Effector memory CD8-positive, alpha-beta T cell (primary cell): ENCODE measurements at places on chromosomes 5 and 9.

DNA sequence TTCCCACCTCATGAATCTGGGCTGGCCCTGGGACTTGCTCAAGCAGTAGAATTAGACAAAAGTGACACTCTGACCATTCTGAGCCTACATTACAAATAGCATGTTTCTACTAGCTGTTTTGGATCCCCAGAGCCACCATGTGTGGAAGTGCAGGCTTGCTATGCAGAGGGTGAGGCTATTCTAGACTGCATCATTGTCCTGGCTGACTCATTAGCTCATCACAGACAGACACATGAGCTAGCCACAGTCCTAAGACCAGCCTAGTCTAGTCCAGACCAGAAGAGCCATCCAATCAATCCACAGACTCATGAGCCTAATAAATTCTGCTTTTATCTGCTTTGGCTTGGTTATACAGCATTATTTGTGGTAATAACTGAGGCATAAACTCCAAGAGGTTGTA, 351.9 kb downstream of the PRELID2 start:
- no peak for DNase-seq

- DNase-seq, result no peak
These were observed 1638.3 kb downstream of the MAT2B start for GRCh38 chr5:165143741-165144140.

DNA sequence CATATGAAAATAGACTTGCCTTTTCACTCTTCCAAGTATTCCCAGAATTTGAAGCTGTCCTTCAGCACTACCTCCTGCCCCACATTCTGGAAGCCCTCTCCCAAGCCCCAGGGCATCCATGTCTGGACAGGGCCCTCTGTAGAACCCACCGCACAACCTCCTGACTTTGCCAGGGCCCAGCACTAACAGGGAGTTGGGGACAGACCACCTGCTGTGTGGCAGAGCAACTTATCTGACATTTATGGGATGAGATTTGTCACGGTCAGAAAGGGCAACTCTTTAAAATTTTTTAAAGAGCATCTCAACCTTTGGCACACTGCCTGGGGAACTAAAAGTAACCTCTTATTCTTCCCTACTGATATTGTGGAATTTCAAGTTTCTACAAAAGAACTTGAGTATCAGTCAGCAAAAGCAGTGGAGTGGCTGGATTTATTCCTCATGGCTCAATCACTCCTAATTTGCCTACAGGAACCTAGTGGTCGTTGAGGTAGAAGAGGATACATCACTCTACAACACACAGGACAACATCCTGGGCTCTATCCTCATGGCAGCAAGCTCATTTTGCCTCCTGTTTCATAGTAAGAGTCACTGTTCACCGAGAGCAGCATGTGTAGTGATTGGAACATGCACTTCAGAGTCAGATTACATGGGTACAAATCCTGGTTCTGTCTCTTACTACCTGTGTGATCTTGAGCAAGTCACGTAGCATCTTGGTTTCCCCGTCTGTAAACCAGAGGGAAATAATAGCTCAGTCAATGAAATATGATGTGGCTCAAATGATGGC, 285.3 kb downstream of the ENC1 start:
- no peak for DNase-seq

DNA sequence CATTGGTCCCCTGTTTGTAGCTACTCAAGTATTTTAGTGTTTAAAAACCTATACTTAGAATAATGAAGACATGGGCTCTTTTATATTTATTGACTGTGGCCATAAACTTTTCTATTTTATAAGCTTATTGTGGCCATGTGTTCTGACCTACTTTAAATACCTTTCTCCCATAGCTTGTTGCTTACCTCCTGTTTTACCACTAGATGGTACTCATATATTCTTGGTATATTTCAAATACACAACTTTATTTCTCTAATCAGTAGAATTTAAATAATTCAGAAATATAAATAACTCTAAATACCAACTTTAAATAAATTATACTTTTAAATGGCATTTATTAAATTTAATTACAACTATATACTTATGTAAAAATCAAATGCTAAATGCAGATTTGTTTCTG, 498.0 kb downstream of the PRDM9 start:
- no peak for DNase-seq

DNA sequence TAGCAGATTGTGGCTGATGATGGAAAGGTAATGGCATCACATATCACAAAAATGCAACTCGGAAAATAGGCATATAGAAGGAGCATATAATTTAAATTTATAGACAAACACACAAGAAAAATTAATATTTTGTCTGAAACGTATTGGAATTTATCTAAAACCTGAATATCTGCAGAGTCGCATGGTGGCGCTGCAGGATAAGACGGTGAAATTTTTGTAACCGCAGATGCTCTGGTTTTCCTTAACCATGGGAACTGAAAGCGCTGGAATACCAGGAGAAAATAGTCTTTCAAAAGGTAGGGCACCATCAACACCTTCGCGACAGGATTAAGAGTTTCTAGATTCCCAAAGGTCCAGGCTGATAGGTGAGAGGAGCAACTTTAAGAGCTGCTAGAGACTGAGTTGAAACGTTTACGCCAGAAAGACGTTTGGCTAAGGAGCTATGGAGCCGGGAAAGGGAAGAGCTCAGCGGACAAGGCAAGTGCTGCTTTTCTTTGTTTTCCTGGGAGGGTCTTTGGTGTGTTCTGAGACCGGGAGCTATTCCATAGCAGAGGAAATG, 11.0 kb upstream of the PCDHB15 start:
- DNase-seq, result no peak

DNA sequence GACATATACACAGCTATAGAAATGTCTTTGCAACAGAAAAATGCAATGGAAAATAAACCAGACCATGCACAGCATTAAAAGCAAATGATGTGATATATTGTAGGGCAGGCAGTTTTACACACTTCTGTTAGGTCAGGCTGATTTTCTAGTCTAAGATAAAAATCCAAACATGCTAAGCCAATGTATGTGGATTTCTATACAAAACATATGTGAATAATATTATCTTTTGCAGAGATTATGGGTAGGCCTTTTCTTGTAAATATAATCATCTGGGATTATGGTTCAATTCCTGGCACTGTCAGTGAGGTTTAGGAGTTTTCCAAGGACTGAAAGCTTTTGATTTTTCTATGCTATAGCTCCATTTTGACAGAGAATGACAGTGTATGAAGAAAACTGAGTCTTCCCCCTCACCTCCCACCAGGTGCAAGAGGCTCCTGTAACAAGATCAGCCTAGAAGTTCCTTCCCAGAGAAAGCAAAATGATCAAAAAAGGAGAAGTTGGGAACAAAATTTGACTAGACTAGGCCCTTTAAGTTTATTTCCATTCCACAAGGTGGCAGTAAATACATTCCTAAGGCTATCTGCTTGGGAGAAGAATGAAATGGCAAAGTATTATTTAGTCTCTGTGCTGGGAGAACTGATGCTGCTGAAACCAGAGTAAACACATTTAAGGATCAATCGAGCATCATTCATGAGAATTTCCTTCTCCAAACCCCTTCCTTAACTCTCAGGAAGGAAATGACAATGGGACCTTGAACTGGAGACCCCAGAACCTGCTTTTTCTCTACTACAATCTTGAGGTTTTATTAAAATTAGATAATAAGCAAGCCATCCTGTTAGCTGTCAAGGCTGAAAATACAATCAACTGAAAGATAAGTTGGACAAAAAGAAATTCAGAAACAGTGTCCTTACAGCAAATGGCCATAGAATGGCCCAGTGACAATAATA, 133.0 kb upstream of the TUT7 start:
- DNase-seq, result no peak

- no peak for DNase-seq
These were observed at the start of gene TLX3 for GRCh38 chr5:171308453-171309275. TSS of gene TLX3 (plus strand) at chr5:171309248. CDS start at chr5:171309366, 118 bp downstream.

- no peak for DNase-seq
These were observed 24.0 kb downstream of the ADAMTSL2 start for GRCh38 chr9:133558191-133559126.

GRCh38 chr5:154737667-154738320, 17.4 kb upstream of the LARP1 start:
- no peak for DNase-seq
